ENCODE measurements at places on chromosomes 1 and 21.
A peak's percentile ranks its signal among the peaks of the same experiment; 100 is the strongest.

GRCh38 chr1:65150583-65151263, 2.7 kb downstream of the AK4 start:
- no peak for DNase-seq

GRCh38 chr1:85465786-85466134, 801 bp upstream of the DDAH1 start:
- peak; percentile 42 for DNase-seq

DNA sequence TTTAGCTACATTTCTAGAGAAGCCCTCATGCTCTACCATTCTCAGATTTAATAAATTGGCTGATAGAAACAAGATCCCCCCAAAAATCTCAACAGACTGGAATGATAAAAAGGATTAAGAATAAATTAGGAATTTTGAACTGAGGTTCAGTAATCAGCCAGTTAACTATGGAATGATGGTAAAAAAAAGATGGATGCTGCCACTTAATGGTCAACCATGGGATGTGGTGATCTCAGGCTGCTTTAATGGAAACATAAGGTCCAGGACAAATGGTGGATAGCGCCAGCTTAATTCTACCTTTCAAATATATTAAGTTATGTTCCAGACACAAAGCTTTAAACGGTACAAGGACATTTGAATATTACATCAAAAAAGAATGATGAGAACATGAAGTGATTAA, 49.9 kb downstream of the CCN1 start:
- DNase-seq = no peak

DNA sequence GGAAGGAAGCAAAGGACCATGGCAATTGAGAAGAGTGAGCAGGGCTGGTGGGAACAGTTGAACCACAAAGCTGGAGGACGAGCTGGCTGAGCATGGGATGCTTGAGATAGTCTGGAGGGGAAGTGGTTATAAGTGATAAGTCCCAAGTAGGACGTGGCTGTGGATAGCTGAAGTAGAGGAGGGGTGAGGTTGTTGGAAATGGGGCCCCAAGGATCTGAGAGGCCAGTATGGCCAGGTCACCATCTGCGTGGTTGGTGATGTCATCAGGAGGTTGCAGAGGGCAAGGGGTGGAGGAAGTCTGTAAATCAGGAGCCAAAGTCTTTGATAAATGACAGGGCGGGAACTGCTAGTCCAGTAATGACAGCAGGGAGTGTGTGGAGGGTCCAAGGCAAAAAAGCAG, 11.0 kb upstream of the REN start:
- no peak for DNase-seq

DNA sequence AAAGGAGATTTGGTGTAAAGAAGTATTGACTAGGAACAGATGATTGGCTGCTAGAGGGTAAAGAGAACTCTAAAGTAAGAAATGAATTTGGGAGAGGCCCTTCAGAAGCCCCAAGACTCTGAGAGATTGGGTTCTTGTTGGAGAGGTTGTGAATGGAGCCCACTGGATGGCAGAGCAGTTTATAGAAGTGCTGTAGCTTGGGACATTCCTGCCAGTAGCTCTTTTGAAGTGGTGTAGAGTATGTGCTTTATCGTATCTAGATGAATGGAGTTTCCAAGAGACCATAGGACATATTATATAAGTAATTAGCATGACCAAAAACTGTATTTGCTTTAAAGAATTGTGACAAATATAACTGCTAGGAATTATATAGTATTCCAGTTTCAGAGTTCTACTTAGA, 21.3 kb downstream of the USP25 start:
- DNase-seq = no peak

- no peak for DNase-seq
These were observed 379.4 kb downstream of the PLPP3 start for GRCh38 chr1:56199956-56200355.

GRCh38 chr1:172343240-172344160, 77.0 kb upstream of the C1orf105 start:
- peak; percentile 67 for DNase-seq

DNA sequence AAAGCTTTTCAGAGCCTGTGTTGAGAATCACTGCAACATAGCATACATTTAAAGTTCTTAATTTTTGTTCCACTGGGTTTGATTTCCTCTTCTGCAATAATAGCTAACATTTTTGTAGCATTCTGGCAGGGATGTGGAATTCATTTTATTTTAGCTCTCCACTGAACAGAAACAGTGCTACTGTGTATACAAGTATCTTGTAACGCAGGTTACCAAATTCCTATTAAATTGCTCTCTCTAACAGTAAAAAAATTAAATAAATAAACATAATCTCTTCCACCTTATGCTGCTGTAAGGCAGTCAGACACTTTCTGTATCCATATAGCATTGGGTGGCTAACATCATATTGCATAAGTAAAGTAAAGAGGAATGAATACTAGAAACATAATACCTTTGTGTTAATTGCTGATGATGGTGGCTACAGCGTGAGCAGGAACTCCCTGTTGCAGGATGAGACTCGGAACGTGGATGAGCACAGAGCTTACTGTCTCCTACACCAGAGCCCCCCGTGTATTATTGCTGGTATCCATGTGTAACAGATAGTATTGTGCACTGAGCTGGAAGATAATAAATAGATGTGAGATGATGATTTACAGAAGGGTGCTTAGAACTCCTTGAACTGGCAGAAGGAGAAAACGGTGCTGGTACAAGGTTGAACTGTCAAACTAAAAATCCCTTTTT, 276.9 kb upstream of the SNX7 start:
- DNase-seq = no peak

DNA sequence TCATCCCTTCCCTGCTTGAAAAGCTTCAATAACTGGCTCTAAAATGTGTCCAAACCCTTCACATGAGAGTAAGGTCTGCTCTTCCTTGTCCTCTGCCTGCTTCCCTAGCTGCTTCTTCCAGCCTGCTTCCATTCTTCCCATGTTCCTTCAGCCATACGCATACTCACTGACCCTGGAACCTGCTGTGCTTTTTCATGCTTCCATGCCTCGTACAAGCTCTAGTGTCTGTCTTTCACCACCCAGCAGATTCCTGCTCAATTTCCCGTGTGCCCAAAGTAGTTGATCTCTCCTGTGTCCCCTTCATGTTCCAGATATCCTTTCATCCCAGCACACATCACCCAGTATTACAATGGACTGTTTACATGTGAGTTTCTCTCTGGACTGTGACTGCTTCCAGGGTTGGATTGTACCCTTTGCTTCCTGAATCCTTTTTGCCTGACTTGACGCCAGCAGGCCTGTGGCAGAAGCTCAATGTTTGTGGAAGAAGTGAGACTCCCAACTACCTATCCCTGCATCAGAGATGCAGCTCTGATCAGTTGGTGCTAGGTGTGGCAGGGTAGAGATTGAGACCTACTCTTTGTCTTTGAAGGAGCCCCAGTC, 35.9 kb upstream of the RNF19B start:
- DNase-seq = no peak

DNA sequence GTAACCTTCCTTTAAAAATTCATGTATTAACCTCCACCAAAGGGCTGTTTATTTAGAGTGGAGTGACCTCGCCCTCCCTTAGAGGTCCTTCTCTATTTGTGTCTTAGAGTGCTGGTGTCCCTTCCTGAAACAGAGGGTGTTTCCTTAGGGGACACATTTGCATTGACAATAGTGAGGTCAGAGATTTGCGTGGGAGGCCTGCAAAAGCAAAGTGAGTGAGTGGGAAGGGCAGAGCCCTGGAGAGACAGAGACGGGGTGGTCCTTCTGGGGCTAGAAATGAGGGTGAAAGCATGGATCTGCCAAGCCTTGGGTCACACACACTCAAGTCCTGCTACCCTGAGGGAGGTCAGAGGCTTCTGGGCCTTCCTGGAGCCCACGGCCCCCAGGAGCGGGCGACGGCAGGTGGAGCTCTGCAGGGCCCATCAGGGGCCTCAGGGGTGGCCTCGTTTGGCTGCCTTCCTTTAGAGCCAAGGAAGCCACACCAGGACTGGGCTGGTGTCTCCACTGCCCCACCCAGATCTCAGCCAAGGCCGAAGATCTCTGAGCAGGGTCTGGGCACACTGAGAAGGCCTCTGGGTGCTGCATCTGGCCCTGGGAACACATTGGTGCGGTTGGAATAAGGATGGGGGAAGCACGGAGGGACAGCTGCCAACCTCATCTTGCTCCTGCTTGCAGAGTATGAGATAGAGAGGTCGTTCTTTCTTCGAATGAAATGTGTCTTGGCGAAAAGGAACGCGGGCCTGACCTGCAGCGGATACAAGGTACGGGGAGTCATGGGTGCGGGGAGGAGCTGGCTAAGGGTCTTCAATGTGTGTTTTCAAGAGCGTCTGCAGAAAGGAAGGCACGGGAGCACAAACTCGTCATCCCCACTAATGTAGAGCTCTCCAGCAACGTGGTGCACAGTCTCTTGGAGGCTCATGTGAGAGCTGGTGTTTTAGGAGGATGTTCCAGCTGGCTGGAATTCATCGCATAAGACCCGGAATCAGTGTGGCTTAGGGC, 23.8 kb downstream of the SIM2 start:
- no peak for DNase-seq

- DNase-seq = no peak
These were observed 10.9 kb upstream of the FASLG start for GRCh38 chr1:172647987-172648386.

- no peak for DNase-seq
These were observed 32.0 kb downstream of the PTAFR start for GRCh38 chr1:28144203-28145135.

- no peak for DNase-seq
These were observed 17.8 kb upstream of the RAB29 start for GRCh38 chr1:205792961-205793673.

- DNase-seq = no peak
These were observed 12.1 kb downstream of the PGBD2 start for GRCh38 chr1:248918131-248918530.

DNA sequence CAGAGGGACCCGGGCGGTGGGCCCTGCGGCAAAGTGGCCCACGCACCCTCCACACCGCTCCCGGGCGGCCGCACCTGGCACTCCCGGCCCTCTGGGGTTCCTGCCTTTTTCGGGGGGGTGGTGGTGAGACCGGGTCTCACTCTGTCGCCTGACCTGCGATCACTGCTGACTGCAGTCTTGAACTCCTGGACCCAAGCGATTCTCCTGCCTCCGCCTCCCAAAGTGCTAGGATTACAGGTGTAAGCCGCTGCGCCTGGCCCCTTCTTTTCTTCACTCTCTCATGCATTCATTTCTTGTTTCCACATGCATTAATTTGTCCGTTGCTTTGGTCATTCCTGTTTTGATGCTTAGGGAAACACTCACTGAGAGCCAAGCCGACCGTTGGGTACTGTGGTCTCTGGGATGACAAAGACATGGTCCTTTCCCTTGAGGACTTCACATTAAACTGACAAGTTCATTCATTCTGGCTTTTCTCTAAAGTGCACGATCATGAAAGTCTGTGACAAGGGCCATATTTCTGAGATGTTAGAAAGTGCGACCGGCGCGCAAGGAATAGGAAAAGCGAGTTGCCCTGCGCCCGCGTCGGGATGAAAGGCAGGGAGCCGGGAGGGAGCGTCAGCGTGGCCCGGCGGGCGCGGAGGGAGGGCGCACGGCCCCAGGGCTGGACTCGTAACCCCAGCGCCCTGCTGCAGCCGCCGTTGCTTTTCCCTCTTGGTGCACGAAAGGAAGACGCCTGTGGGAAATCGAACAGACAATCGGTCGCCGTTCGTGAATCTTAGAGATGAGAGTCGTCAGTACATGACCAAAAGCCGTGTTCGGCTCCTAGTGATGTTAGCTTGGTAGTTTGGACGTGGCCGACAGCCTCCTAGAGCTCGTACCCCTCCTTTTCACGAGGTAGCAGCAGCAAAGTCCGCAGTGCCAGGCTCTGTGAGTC, 1.0 kb upstream of the MCOLN2 start:
- DNase-seq = no peak

GRCh38 chr1:112093372-112093694, 103.9 kb upstream of the KCND3 start:
- DNase-seq = no peak

- DNase-seq = no peak
These were observed 7.0 kb downstream of the DENND4B start for GRCh38 chr1:153939476-153939875.

GRCh38 chr21:29640080-29640508, 299.7 kb downstream of the GRIK1 start:
- DNase-seq = no peak

- DNase-seq = peak; percentile 28
These were observed 102.1 kb downstream of the SNX7 start for GRCh38 chr1:98763488-98764150.

DNA sequence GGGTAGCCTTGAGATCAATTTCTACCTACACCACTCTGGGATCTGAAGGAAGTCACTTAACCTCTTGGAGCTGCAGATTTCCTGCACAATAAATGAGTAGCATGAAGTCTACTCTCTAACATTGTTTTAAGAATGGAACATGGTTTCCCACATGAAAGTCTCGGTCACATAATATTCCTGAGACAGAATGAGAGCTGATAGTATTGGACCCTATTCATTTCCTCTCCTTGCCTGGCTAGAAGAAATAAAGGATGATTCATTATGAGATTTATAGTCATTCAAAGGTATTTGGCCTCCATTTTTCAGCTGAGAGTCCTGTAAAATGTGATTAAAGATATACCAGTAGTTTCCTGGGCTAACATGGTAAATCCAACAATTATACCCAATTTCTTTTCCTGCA, 56.7 kb downstream of the ARHGAP29 start:
- no peak for DNase-seq

DNA sequence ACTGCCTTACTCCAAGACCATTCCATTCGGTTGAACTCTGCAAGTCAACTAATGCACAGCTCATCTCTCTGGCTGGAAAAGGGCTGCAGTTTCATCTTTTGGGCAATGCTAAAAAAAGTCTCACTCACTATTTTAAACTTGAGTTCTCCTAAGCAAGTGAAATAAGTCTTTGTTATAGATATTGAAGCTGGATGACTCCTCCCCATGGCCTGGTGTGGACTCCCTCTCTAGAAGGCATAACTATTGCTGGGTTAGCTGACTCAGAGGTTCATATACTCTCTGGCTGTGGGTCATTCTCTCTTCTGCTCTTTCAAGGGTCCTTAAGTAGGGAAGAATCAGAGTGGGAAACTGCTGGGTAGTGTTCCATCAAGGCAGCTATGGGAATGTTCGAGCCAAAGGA, 88.0 kb downstream of the XCL2 start:
- DNase-seq = no peak

DNA sequence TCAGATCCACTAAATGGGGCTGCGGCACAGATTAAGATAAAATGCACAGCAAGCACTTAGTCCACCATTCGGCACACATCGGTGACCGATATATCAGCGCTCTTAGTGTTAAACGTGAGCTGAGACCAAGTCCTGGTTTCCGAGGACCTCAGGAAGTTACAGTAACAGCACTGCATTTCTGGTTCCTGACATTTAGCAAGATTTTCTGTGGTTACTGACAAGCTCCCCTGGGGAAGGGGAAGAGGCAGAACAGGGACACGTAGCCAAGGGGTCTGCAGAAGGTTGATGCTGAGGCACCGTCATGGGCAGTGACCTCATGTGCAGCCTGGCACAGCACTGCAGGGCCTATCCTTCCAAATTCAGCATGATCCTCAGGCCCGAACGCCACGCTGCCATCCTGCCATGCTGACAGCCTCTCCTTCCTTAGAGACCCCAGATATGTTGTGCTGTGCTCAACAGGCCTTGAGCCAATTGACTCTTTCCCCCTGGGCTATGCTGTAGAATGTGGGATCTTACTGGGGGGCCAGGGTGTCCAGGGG, 13.4 kb upstream of the PEF1 start:
- peak; percentile 30 for DNase-seq

All from femur (tissue), 1 donor.